ENCODE measurements at places on chromosomes 4 and X.

DNA sequence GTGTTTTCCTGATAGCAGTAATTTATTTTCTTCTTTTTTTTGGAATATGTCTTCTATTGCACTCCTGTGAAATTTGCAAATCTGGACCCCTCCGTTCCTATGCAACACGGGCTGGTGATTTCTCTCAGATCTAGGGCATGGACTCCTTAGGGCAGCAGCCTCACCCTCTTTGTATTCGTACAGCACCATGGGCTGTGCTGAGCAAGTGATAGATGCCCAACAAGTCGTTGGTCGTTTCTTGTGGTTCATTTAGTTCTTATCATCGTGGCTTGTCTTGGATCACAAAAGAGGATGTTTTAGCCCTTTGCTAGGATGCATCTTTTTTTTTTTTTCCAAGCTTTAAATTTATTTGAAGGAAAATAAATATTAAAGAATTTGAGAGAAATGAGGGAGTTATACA lies 82.1 kb downstream of the ARHGAP10 start:
- no peak for DNase-seq

DNA sequence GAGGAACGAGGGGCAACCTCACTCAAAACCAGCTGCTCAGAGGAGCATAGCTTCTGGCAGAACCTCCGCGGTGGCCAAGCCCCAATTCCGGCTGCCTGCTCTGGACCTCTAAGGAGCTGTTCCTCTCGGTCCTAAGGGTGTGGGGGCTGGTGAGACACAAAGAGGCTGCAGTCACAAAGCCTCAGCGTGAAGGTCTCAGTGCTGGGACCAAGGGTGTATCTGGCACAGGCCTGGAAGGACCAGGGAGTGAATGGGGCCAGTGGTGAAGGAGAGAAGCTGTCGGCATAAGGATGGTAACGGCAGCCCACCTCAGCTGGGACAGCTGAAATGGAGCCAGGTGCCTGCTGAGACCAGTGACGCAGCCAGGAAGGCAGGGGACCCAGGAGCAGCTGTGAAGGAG lies 5.3 kb downstream of the PDE6B start:
- no peak for DNase-seq

GRCh38 chrX:93760163-93760562 lies 86.2 kb downstream of the FAM133A start:
- DNase-seq: no peak

DNA sequence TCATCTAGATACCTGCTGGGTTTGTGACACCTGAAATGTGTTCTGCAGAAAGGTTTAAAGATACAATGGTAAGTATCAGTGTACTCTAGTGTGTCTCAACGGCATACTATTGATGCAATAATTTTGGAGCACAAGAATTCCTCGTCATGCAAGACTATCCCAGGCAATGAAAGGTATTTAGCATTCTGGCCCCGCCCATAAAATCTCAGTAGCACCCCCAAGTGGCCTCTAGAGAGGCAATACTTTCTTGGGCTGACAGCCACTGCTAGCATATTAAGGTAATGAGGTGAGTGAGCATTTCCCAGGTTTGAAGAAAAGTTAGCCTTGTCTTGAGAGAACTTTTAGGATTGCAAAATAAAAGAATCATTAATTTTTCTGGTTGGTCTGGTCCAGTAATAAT lies 24.0 kb downstream of the TAB3 start:
- DNase-seq: no peak

- no peak for DNase-seq
Observed at GRCh38 chr4:8541981-8542715, 38.0 kb upstream of the GPR78 start.

DNA sequence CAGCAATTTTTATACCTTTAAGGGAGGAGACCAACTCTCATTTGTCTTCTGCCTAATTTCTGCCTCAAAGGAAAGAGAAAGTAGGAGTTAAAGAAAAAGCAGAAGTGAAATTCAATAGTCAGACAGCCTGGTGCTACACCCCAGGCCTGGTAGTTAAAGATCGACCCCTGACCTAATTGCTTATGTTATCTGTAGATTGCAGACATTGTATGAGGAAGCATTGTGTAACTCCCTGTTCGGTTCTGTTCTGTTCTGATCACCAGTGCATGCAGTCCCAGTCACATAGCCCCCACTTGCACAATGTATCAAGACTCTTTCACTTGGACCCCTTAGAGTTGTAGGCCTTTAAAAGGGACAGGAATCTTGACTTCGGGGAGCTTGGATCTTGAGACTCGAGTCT lies 335.9 kb upstream of the AR start:
- no peak for DNase-seq

GRCh38 chr4:16691450-16691849 lies 207.0 kb downstream of the LDB2 start:
- DNase-seq: no peak

GRCh38 chr4:38920677-38921076 lies 53.1 kb downstream of the FAM114A1 start:
- DNase-seq: no peak

GRCh38 chr4:95701500-95702170 lies 138.3 kb upstream of the PDHA2 start:
- DNase-seq: peak; percentile 56

DNA sequence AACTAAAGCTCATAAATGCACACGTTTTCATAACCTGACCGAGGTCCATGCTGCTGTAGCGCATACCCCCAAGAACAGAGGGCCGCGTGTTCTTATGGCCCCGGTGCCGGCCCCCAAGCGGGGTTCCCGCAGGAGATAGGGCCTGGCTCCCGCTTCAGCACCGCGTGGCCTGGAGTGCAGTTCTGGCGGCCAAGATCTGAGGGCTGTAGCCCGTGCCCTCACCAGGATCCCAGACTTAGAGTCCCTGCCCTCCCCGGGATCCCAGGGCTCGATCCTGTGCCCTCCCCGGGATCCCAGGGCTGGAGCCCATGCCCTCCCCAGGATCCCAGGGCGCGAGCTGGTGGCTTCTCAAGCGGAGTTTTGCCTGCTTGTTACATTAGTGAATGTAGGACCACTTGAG lies 1.0 kb upstream of the GRPEL1 start:
- no peak for DNase-seq

DNA sequence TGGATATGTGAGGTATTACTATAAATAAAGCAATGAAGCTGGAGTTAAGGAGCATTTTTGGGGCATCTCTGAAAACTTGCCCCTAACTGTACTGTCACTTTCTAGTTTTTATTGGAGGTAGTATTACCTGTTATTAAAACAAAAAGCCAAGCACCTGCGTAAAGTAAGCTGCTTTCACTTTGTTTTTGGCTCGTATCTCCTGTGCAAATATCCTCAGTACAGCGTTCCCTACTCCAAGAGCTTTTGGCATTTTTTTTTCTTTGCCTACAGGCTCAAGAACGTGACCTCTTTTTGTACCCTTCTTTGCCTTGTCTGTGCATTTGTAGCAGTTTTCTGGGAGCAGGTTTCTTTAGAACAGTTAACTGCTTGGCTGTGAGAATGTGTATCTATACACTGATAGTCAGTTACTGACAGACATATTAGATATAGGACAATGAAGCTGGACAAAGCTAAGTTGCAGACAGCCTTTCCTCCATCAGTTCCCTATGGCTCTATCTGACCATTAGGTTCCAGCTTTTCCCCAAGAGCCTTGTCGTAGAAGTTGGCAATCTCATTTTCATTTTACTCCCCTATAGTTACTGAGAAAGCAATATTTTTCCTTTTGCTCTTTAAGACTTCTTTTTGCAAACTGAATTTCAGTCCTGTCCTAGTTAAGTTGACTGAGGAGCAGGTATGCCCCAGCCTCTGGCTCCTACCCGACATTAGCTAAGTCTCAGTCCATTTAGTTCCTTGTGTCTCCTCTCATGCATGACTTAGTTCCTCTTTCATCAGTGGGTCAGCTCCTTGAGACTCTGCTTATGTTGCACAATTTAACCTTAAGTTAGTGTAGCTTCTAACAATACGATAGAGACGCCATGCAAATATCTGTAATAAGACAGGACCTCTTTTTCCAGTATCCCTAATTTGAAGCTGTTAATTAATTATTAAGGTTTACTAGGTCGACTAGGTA lies 71.5 kb upstream of the HPRT1 start:
- no peak for DNase-seq

DNA sequence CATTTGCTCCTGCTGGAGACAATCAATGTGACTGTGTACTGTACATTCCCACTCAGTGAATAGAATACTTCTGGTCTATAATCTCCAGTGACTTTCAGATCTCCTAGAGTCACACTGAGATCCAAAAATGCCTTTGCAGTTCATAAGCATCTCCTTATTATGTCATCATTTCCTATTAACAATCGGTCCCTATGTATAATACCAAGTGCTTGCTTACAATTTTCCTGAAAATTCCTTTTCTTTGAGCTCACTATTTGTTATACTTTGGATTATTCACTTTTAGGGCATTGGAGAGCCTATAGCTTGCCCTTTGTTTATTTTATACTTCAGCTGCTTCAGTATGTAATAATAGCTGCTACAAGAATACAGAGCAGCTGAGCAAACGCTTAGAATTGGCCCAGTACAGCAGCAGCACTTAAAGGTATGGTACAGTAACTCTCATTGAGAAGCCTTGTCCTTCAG lies 313.0 kb downstream of the DCTD start:
- no peak for DNase-seq

DNA sequence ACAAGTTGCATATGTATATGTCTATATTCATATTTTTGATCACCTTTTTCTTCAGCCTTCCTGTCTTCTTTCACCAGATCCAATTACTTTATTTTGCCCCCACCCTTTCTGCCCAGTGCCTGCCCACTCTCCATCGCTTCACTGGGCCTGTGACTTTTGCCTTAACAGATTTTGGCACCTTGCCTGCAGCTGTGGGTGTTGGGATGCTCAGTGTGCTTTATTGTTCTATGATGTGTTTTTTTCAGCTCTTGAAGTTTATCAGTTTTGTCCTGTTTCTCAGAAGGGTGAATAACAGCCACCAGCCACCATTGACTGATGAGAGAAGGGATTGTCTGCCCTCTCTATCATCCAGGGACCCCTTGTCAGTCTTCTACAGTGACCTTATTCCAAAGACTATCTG lies 77.2 kb upstream of the GALNT7 start:
- DNase-seq: no peak

DNA sequence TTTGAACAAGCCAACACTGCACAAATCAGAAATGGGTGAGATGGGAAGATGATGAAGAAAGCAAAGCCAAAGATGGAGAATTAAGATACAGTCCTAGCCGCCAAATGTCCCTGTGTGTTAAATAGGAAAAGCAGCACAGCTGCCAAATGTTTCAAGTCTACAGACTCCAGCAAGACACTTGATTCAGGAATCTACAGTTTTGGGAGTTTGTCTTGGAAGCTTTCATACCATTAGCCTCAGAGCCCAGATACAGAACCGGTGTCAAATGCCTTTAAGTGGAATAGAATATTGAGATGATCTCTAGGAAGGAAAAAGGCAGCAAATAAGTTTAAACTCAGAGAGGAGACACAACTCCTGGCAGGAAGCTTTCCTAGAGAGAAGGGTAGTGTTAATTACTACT lies 30.3 kb downstream of the OPHN1 start:
- DNase-seq: no peak

DNA sequence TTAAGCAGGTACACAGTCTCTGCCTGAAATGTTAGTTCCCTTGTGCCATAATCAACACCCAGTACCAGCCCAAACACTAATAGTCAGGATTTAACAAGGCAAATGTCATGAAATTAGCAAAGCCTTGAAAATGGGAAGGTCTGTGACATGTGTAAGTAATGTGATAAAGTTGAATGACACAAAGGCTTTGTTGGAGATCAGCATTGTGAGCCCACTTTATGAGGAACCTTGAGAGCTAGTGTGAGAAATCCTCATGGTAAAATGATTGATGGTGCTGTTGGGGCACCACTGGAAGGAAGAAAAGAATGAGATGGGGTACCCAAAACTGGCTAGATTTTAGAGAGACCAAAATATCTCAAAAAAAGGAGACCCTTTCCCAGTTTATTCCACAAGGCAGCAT lies 3.3 kb upstream of the LIN54 start:
- DNase-seq: no peak

DNA sequence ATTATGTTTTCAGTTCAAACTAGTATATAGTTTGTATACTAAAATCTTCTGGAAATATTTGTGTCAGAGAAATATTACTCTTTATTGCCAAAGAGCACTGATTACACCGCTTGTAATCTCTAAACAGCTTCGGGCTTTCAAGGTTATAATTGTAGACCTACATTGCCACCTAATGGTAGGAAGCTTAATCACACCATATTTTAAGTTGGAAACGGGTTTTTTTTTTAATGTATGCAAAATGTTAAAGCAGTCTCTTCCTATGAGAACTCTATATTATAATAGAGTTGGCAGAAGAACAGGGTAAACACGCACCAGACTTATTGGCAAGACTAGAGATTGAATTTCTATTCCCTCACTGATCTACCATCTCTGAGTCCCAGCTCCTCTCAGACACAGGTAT lies 19.5 kb upstream of the NFXL1 start:
- DNase-seq: no peak

GRCh38 chr4:83660578-83660977 lies 124.7 kb downstream of the GPAT3 start:
- no peak for DNase-seq

GRCh38 chr4:187218705-187219245 lies 495.1 kb upstream of the FAT1 start:
- DNase-seq: no peak

- DNase-seq: no peak
Observed at GRCh38 chr4:145132511-145133098, 34.5 kb downstream of the ABCE1 start.

- DNase-seq: no peak
Observed at GRCh38 chr4:151035328-151035727, 20.2 kb upstream of the LRBA start.

- DNase-seq: no peak
Observed at GRCh38 chr4:101286663-101287062, 60.7 kb downstream of the PPP3CA start.

DNA sequence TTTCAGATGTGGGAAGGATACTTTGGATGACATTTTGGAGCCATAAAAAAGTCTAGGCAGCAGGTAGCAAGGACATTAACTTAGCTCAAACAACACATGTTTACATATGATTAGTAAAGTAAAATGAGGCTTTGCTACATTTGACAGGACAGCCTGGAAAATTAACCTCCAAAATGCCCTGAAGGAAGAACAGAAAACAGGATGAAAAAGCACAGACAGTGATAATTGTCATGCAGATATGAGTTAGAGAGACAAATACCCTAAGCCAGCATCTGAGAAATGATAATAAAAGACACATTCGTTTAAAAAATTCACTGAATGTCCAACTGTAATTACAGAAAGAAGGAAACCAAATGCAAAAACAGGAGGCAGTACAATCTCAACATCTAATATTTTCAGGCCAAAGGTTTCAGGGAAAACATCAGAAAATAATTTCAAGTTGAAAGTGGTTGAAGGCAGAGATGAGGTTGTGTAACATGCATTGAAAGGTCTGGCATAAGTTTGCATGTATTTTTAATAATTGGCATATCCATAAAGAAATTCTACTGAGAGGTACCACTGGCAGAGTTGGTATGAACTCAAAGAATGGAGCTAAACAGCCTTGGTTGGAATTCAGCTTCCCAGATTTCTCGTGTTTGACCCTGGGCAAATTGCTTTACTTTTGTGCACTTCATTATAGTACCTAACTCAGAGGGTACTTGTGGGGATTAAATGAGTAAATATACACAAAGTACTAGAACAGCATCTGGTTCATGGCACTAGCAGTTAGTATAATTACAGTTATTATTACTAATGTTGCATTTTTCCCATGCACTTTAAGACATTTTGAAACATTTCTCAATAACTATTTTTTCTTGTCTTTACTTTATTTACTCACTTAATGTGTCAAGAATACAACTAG lies 54.4 kb upstream of the MAP9 start:
- DNase-seq: no peak

- DNase-seq: no peak
Observed at GRCh38 chrX:22163326-22163725, 109.4 kb upstream of the CBLL2 start.
